HCT116 (cell line): ENCODE measurements at places on chromosomes 12 and 14.
A peak's percentile ranks its signal among the peaks of the same experiment; 100 is the strongest.

- DNase-seq: no peak
Observed at GRCh38 chr12:105499205-105499604, 168.7 kb downstream of the C12orf75 start.

GRCh38 chr12:80032946-80033345 is 66.4 kb upstream of the OTOGL start:
- no peak for DNase-seq

DNA sequence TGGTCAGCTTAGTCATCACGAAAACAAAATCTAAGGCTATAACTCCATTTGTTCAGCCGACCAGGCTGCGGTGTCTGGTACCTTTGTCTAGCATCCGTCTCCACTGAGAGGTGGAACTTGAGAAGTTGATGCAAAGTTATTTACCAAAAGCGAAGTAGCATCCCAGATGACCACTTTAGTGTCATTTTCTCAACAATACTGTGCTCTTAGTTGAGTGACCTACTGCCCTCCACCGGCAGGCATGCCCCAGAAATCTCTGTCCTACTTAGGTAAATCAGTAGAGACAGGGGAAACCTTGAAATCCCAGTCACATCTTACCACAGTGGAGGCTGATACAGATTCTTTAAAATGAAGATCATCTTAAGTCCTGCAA is 1.3 kb upstream of the ST8SIA1 start:
- no peak for DNase-seq

DNA sequence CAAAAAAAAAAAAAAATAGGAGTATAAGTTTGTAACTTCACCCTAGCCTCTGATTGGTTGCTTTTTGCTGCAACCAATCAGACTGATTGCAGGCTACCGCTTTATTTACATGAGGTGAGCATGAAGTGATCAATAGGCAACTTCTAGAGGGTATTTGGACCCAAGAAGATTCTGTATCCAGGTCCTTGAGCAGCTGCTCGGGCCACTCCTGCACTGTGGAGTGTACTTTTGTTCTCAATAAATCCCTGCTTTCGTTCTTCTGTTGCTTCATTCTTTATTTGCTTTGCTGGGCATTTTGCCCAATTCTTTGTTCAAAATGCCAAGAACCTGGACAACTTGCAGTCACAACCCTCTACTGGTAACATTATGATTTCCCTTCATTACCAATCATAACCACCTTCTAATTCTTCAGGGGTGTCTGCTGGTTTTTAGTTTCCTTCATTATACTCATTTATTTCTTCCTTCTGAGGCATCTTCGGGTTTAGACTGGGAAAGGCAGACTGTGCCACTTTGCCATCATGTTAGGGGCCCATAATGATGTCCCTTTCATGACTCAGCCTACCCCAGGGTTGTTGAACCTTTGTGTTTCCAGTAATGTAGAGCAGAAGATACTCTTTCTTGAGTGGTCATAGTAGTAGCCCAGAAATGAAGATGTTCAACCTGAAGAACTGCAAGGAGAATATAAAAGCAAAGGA is 43.4 kb upstream of the LIMA1 start:
- DNase-seq: no peak

DNA sequence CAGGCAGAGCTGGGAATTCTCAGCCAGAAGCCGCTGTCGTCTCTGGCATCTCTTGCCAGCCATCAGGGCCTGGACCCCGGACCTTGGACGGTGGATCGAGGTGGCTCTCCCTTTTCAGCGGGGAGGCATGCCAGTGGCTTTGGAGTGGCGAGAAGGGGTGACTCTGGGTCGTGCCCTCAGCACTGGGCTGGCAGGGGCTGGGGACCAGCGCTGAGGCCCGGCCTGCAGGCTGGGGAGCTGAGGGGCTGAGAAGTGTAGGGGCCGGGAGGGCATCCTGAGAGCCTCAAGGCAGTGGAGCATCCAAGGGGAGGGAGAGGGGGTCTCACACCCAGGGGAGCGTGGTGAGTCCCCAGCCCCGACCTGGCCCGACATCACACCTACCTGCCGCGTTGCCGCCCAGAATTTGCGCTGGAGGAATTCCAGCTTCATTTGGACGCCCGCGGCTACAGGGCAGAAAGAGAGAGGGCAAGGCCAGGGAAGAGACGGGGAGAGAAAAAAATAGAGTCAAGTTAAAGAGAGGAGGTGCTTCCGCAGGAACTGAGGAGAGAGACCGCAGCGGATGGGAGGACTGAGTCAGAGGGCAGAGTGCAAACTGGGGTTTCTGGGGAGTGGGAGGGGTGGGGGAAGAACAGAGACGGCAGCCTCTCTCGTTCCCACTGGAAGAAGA is 9.0 kb upstream of the LRTM2 start:
- DNase-seq: no peak

DNA sequence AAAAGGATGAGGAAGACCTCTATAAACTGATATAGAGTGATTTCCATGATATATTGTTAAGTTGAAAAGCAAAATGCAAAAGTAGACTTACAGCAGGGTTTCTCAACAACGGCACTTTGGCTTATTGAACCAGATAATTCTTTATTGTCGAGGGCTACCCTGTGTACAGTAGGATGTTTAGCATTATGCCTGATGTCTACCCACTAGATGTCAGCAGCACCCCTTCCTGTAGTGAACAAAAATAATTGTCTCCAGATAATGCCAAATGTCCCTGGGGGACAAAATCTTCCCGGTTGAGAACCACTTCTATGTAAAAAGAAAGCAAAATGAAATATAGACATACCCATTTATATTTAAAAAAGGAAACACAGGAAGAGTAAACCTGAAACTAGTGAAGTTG is 32.4 kb downstream of the ABCD2 start:
- peak; percentile 19 for DNase-seq

GRCh38 chr12:5882511-5883190 is 62.4 kb downstream of the ANO2 start:
- DNase-seq: no peak

- DNase-seq: peak; percentile 44
Observed at GRCh38 chr14:69039288-69039628, 60.2 kb upstream of the ACTN1 start.
